ENCODE measurements at places on chromosomes 12 and 14.

GRCh38 chr12:53499266-53500141 is at the start of gene MAP3K12:
Gene MAP3K12 (minus strand): TSS chr12:53499458. CDS start chr12:53487391, 12,067 bp downstream.
- DNase-seq, result no peak

GRCh38 chr12:49766115-49766455 is 24.7 kb downstream of the TMBIM6 start:
- DNase-seq, result no peak

- DNase-seq, result peak; percentile 92
Observed at GRCh38 chr12:49069507-49070346, at the start of gene RHEBL1. Gene RHEBL1 (minus strand): TSS chr12:49069979. CDS start chr12:49069785, 194 bp downstream.

GRCh38 chr14:98994561-98994960 is 277.4 kb downstream of the BCL11B start:
- DNase-seq, result no peak

DNA sequence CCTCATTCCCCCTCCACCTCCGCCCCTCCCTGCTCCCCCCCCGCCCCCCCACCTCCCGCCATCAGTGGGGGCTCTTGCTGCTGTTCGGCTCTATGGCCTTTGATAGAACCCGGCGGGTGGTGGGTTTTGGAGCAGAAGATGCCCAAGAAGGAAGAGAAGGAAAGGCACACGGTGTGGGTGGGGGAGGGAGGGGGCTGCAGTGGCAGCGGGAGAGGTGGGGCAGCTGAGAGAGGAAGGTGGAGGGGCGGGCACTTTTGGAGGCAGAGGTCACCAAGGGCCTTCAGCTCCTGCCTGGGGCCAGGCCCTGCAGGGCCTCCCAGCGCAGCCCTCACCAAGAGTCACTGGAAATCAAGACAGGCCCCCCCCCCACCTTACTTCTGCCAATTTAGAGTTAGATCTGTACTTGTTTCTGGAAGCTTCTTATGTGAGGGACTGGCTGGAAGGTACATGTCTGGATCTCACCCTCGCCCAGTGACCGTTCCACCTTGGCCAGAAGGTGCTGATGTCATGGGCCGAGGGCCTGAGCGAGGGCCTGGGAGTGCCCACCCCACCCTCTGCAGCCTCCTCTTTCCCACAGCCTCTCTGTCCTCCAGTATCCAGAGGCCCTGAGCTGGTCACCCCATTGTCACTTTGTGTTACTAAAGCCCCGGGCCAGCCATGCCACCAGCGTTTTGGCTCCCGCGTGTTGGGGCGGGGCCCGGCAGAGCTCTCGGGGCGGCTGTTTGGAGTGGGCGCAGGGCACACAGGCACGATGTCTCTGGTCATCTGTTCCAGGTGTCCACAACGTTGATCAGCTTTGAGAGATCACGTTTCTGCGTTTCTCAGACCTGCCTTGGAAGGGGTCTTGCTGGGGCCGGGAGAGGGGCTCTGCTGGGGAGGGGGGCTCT is 153.9 kb downstream of the KIF26A start:
- DNase-seq, result no peak

DNA sequence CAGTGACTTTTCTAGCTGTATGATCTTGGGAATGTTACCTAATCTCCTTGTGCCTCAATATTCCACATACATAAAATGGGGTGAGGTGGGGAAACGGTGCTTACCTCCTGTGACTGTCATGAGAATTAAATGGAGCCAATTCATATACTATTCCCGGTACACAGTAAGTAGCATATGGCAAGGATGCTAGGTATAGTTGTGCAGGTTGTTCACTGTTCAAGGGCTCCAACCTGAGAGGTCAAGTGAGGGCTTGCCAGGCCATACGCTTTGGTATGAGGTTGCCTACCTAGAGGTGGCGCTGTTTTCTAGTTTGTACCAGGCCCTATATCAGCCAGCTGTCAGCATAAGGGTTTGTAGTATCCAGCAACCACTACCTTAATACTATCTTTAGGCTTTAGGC is 3.6 kb upstream of the BATF start:
- DNase-seq, result no peak

DNA sequence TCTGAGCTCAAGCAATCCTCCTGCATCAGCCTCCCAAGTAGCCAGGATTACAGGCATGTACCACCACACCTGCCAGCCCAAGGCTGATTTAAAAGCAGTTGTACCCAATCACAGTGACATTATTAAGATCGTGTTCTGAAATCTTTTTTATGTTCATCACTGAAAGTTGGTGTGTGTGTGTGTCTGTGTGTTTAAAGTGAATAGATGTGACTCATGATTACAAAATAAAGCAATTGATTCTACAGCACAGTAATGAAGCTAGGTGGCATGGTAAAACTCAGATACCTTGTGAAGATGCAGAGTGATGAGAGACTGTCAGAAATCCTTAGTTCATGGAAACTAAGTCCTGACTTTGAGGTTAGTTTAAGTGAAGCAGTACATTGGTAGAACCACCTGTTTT is 74.2 kb upstream of the ATP2B1 start:
- DNase-seq, result no peak

GRCh38 chr14:86654558-86655184 is 1124.7 kb downstream of the FLRT2 start:
- DNase-seq, result no peak

DNA sequence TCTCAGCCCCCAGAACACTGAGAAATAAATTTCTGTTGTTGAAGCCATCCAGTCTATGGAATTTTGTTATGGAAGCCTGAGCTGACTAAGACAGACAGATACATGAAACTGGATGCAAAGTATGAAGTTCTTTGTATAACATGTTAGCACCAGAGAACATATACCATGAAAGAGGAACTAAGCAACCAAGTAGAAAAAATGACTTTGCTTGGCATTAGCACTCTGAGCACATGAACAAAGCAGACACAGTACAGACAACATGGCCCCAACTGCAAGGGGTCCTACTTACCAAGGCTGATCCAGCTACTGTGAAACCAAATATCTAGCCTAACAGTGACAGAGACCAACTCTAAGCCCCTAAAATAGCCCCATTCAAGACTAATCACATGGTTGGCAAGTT is 13.8 kb downstream of the EXOC5 start:
- no peak for DNase-seq

DNA sequence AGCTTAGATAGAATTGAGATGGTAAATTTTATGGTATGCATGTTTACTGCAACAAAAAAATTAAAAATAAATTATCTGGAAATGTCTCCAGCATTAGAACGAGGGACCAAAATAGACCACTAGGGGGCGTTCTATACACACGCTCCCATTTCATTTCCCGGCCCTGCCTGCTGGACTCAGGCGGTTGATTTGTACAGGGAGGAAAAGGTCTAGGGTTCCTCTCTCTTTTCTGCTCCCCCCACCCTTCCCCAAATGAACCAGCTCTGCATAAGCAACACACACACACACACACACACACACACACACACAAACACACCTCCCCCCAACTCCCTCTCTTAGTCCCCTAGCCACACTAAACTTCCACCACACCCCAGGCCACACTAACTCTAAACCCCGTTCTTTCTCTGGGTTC is 7.8 kb upstream of the DTX1 start:
- DNase-seq, result peak; percentile 38

GRCh38 chr12:79763766-79764452 is 73.1 kb upstream of the PAWR start:
- no peak for DNase-seq

DNA sequence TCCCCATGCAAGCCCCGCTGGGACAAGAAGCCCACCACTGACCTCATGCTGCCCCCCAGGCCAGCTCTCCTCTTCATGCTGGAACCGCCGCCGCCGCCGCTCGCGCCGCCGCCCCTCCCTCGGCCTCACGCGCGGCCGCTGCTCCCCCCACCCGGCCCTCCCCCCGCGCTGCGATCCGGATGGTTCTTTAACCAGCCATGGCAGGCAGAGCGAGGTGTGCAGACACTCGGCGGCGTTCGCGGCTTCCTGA is at the start of gene DCAF5:
TSS of gene DCAF5 (minus strand) at position 218 of the 250 bp plus-strand sequence. CDS start at position 77, 141 bp downstream.
- DNase-seq, result no peak

DNA sequence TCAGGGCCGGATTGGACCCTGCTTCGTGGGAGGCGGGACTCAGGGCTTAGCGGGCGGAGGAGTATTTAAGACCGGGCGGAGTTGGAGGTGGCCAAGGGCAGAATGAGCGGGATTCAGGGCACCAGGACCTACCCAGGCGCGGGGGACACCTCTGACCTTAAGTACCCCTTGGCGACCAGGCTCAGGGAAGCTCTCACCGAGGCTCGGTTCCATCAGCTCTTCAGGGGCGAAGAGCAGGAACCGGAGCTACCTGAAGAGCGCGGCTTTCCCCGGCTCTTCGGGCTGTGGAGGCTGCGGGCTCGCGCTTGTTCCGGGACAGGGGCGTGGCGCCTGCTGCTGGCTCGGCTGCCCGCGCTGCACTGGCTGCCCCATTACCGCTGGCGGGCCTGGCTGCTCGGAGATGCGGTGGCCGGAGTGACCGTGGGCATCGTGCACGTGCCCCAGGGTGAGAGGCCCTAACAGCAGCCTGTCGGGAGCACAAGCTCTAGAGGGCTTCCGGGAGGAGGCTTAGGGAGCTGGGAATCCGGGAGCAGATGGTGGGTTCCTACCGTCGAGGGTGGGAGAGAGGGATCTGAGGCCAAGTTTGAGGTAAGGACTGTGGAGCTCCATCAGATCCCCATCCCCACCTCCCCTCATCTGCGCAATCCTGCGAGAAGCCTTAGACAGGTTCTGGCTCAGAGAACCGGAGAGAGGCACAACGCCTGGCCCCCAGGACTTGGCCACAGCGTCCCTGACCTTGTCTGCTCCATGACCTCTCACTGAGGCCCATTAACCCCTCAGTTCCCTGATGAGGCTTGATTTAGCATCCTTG is 8.4 kb downstream of the ARHGEF25 start:
- no peak for DNase-seq

DNA sequence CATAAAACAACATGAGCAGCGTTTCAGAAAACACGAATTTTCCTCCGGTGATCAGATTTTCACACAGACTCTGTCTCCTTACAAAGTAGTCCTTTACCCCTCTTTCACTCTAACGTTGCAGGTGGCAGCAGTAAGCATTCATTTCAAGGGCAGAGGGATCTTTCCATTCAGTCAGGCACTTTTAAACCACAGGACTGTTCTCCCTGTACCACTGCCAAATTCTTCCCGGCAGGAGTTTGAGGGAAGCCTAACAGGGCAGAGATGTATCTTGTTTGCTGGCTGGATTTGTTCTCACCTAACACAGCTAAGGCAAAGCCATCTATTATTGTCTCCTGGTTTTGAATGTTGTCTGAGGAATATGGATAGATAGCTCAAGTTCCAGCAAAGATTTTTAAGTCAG is 1187.3 kb upstream of the SEL1L start:
- no peak for DNase-seq

GRCh38 chr12:114681116-114681871 is 2.7 kb downstream of the TBX3 start:
- no peak for DNase-seq

DNA sequence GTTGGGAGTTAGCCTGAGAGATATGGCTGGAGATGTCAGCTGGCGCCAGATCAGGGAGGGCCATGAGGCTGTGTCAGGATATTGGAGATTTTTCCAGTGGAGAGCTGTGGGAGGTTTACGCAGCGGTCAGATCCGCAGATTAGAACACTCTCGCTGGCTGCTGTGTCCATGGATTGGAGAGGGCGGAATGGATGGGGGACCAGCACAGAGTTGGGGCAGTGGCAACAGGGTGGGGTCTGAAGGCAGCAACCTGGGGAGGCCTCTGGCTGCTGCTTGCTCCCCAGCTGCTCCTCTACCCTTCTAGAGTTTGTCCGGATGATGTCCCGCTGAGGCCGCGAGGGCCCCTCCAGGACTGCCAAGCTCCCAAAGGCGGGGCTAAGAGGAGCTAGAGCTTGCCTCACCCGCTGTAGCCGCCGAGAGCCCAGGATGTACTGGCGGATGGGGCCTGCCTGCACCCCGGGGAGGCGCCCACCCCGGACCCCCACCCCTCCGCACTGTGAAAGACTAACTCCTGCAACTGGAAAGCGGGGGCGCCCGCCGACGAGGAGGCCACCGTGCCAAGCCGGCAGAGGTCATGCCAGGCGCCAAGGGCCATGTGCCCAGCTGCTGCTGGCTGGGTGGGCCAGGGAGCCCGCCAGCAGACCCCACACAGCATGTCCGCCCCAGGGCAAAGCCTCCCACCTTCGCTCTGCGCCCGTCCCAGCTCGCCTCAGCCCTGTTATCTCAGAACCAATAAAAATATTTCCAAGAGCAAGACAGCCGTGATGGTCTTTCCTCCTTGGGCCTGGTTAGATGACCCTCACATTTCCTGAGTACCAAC is 20.2 kb upstream of the MLEC start:
- DNase-seq, result no peak

DNA sequence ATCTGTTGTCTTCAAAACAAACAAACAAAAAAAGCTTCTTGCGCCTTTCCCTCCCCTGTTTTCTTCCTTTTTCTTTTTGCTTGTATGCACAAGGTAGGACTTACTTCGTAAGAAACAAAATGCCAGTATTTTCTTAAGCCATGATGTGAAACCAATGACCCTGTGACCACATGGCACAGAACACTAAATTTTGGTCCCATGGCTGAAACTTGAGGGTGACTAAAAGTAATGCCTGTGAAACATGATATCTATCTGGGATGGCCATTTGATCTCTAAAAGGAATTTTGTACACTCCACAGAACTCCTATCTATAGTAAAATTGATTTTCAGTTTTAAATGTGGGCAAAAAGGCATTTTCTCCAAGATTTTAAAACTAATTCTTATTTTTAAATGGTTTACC is 63.6 kb downstream of the PAPOLA start:
- DNase-seq, result no peak

GRCh38 chr12:119020406-119021360 is 39.3 kb downstream of the SRRM4 start:
- no peak for DNase-seq

DNA sequence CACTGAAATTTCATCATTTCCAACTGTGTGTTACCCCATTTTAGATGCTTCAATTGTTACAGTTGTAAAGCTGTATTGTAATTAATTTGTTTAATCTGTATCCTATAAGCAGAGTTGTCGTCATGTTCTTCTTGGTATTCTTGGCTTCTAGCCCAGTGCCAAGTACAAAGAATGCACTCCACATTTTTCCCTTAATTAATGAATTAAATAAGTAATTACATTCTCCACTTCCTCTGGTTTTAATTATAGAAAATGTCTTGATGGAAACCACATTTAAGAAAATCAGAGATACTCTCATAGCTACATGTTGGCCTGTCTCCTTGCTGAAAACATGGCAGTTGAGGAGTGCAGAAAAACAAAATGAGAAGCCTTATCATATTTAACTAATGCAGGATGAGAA is 746 bp downstream of the DNAI7 start:
- no peak for DNase-seq

GRCh38 chr12:38157933-38158401 is 158.6 kb upstream of the ALG10B start:
- no peak for DNase-seq

- no peak for DNase-seq
Observed at GRCh38 chr12:87290505-87290904, 738.7 kb downstream of the C12orf50 start.

- DNase-seq, result no peak
Observed at GRCh38 chr12:24595652-24596235, 353.2 kb downstream of the BCAT1 start.

DNA sequence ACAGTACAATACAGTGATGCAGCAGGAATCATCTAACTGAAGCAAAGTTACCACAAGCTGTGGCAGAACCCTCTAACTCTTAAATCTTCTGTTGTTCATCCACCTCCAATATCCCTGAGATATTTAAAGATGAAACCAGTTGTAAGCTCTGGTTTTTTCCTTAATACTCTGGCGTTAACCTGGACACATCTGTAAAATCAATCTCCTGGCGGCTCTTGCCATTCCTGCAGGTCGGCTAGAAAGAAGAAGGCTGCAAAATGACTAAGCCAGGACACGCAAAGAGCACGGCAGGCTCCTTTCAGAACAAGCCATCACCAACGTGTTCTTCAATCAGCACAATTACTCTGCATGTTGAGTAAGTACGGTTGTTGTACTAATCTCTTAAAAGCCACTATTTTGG is 309.3 kb downstream of the MED13L start:
- DNase-seq, result no peak

GRCh38 chr12:42125388-42125767 is 19.3 kb downstream of the GXYLT1 start:
- DNase-seq, result no peak

All from GM04504 (cell line).